ENCODE measurements at places on chromosomes 1 and 21.

GRCh38 chr1:14822493-14822892 lies 224.0 kb downstream of the KAZN start:
- no peak for DNase-seq

GRCh38 chr1:118948351-118948750 lies 39.8 kb downstream of the TBX15 start:
- DNase-seq, result no peak

- no peak for DNase-seq
Observed at GRCh38 chr1:110816945-110817344, 56.0 kb upstream of the CD53 start.

- DNase-seq, result no peak
Observed at GRCh38 chr21:35509001-35509704, 460.1 kb upstream of the RUNX1 start.

DNA sequence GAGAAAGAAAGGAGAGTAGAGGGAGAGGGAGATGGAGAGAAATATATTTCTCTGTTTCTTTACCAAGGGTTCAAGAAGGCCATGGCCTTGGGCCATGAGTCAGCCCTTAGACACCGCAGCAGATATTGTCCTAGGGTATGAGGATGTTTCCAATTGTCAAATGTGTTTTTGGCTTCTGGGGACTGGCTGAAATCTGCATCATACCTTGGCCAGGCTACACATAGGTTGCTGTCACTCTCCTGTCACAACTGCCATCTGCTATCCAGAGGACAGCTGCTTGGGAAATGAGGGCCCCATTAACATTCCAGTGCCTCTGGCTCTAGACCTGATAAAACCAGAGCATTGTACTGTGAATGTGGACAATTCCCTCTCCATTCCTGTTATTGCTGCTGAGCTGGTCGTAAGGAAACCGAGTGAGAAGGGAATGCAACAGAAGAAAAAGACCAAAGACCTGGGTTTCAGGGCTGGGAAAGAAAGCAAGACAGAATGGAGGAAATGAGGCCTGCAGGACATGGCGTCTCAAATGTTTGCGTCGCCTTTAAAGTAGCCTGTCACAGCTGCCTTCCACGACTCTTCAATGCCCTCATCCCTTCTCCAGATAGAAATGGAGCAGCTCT lies 8.8 kb upstream of the PIGC start:
- DNase-seq, result no peak

DNA sequence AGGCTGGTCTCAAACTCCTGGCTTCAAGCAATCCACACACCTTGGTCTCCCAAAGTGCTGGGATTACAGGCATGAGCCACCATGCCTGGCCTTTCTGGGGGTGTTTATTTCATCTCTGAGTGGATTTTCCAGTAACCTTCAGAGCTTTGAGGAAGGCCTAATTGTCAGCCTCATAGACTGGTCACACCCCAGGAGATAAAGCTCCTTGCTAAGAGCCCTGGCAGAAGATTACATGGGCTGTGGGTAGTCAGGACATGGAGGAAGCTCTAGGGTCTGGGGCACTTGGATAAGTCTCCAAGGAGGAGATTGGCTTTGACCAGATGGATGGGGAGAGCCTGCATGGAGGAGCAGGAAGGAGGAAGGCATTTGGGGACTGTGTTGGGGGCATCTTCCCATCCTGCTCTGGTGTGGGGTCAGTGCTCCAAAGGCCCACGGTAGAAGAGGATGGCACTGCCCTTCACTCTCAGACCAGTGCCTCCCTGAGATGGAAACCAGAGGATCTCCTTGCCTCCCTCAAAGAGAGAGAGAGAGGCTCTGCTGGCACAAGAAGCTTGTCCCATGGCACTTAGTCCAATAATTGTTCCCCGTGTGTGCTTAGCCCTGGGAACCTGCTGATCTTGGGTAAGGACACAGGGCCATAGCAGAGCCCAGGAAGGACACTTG lies 14.7 kb upstream of the GSTM4 start:
- DNase-seq, result no peak

Measured in activated T-helper 9 cell treated with anti-CD3 and anti-CD28 coated beads, Interleukin-2, amount 50 U/mL, for 16 hours (primary cell).